Right ventricle myocardium inferior (tissue), 1 donor: ENCODE measurements at places on chromosomes 1 and 21.
A peak's percentile ranks its signal among the peaks of the same experiment; 100 is the strongest.

DNA sequence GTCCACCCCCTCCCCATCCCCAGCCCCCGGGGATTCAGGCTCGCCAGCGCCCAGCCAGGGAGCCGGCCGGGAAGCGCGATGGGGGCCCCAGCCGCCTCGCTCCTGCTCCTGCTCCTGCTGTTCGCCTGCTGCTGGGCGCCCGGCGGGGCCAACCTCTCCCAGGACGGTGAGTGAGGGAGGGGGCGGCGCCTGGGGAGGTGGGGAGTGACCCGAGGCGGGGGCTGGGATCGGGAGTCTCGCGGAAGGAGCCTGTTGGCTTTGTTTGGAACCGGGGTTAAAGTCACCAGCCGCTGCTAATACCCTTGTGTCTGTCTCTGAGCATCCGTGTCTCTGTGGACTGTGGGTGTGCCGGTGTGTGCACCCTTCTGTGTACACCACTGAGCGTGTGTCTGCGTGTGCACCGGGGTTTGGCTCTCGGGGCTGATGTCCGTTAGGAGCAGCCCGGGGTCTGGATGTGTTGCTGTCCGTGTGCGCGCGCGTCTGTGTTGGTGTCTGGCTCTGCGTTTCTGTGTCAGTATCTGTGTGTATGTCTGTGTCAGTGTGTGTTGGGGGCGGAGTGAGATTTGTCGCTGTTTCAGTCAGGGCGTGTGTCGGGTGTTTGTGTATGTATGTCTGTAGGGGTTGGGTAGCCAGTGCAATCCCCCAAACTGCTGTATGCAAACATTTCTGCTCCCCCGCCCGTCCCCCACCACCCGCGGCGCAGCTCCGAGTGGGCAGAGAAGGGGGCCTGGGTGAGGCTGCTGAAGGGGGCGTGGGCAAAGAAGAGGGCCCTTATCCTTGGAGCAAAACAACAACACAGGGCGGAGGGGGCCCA, 480 bp downstream of the CADM3 start:
- DNase-seq, result no peak

- DNase-seq, result peak; percentile 86
These were observed 69.2 kb downstream of the MORN1 start for GRCh38 chr1:2322065-2322571.

DNA sequence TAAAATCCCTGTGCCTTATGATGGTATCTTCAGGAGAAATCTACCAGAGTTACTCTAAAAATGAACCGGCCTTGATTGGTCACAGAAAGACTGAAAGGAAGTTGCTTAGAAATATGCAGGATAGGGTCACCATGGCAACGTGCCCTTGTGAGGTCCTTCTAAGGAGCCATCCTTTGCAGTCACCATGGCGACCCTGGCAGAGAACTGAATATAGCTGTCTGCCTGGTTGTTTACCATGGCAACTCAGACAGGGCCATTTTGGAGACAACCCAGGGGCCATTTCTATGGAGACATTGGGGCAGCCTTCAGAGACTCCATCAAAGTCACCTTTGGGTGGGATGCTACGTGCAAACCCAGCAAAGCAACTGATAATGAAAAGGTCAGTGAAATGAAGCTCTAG, 43.0 kb downstream of the SNX7 start:
- no peak for DNase-seq

DNA sequence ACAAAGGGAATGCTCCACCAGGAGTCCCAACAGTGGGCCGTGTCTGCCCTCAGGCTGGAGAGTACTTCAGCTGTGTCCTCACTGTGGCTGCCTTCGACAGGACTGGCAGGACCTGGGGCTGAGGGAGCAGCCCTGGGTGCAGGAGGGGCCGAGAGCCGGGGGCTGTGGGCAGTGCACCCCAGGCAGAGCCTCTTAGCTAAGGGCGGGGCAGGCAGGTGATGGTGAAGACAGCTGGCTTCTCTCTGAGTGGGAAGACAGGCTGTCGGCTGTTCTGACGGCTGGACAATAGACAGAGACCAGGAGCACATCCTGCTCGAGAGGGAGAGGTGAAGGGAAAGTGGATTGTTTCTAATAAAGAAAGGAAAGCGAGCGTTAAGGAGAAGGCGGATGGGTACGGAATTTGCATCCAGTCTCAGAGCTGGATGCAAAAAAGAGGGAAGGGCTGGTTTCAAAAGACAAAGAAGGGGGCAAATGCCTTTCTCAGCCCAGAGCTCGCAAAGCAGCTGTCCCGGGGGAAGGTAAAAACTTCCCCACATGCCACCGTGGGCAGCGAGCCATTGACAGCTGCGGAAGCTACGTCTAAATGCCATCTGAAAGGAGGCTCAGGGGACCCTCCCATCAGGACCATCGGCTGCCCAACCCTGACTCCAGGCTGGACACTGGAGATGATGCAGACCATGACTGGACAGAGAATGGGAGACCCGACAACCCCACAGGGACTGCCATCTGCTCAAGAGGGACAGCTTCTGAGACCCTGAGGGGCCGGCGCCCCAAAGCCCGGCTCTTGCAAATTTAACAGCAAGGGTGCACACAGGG, 92.0 kb downstream of the STUM start:
- peak; percentile 26 for DNase-seq

DNA sequence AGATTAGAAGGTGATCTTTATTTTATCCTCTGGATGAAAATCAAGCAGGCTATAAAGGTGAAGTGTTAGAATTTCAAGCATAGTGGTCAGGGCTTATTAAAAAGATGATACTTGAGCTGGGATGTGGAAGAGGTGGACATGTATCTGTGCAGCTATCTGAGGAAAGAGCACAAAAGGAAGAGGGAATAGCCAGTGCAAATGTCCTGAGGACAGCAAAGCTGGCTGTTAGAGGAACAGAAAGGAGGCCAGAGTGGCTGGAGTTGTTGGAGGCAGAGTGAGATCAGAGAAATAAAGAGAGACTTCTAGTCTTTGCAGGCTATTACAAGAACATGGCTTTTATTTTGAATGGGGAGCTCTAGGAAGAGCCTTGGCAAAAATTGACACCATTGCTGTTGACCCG, 4.4 kb upstream of the SERTAD4 start:
- DNase-seq, result no peak

GRCh38 chr1:217881607-217882332, 250.6 kb downstream of the SPATA17 start:
- no peak for DNase-seq

- no peak for DNase-seq
These were observed 19.5 kb upstream of the CREG1 start for GRCh38 chr1:167573035-167573434.
